ENCODE measurements at places on chromosomes 7 and 10. TPM values are rescaled to one million over a fixed set of nuclear protein-coding genes. Genes with fewer than 3 reads are reported as not detected.

CPVL gene
- 0.11 TPM for total RNA-seq

PHKG1 gene
- 3.6 TPM for total RNA-seq

TAS2R16 gene
- total RNA-seq: not detected

HTR5A gene
- total RNA-seq: not detected

CYP2C18 gene
- 0.57 TPM for total RNA-seq

HPS1 gene
- 62.0 TPM for total RNA-seq

GARIN1A gene
- 0.48 TPM for total RNA-seq

GRID2IP gene
- 0.18 TPM for total RNA-seq

SLC39A12 gene
- total RNA-seq: not detected

GJD4 gene
- total RNA-seq: not detected

Data from activated T-helper 2 cell treated with anti-CD3 and anti-CD28 coated beads, Interferon-gamma antibody, Interleukin-2, Interleukin-4, amounts not matched to agents 10 μg/mL and 5 μg/mL and 100 μg/mL, durations not matched to agents 14 hours and 24 hours and 36 hours (primary cell).